ENCODE measurements at places on chromosomes 7 and 10. TPM values are rescaled to one million over a fixed set of nuclear protein-coding genes. Genes with fewer than 3 reads are reported as not detected.

PITRM1 gene
- 70.6 TPM for total RNA-seq

MSMB gene
- not detected for total RNA-seq

FAM221A gene
- 7.4 TPM for total RNA-seq

DNA sequence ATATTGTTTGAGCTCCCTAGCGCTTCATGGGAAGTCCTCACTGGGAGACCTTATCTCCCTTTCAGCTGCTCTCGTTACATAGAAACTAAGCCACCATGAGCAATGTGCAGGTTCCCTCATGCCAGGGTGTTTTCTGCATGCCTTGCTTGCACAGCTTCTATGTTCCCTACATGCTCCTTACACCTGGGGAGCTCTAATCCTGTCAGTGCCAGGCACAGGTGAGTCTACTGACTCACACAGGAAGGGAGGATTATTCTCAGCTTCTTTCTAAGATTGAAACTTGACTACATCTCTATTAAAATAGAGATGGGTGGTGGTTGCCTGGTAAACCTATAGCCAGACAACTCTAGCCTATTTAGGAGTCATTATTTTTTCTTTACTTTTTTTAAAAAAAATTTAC lies 375.7 kb upstream of the CDC14C start:
- no peak for DNase-seq

DNA sequence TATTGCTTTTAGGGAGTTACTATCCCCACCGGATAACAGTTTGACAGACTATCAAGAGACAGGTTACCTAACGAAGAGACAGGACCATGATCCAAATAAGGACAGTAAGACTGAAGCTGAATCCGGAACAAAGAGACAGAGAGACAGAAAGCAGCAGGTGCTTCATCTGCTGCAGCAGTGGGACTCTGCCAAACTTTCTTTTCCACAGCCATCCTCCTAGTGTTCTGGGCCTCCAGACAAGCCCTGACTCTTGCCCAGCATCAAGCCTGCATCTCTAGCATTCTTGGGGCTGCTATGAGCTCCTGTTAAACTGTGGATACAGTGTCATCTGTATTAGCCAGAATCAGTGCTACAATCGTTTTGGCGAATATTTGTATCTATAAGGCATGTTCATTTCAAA lies 761.7 kb downstream of the GRID1 start:
- DNase-seq: no peak

GRCh38 chr10:103552856-103553742 lies 59.6 kb downstream of the NEURL1 start:
- no peak for DNase-seq

GRCh38 chr7:1865571-1866255 lies 195.6 kb downstream of the ELFN1 start:
- no peak for DNase-seq

DNA sequence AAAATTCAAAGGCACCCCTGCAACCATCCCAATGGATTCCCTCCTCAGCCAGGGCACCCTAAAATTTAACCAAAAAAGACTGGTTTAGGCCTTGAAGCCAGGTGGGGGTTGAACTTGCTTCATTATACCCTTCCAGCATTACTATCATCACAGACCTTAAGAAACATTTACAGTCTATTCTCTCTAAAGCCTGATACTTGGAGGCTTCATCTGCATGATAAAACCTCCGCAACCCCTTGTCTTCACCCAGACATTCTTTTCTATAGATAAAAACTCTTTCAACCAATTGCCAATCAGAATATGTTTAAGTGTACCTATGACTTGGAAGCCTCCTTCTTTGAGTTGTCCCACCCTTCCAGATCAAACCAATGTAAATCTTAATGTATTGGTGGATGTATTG lies 17.9 kb downstream of the AVL9 start:
- no peak for DNase-seq

DNA sequence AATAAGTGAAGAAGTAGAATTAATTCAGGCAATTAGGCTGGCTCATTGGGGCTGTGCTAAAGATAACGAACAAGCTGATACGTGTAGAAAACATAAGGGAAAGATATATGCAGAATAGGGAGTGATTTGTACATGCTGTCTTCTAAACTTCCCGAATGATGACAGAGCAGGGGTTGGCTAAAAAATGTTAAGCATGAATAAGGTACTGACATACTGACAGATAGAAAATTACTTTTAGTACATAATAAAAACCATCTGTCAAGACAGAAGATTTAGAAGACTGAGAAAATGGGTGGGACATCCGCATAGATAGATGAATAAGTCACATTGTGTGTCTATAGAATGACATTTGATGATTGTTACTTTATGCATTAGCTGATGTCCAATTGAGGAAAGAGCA lies 158.8 kb upstream of the ZNF804B start:
- DNase-seq: no peak

DNA sequence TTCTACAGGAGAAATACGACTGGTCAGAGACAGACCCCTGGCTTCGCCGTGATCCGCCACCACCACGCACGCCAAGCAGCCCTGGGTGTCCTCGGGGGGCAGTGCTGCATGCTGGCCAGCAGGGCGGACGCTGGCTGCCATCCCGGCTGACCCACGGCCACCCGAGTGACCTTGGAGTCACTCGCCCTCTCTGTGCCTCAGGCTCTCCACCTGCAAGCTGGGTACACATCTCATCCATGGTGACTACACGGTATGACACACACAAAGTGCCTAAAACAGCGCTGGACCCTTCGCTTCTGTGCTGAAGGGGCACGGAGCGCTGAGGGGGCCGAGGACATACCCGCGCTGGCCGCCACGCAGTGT lies 62.0 kb upstream of the RNF32 start:
- DNase-seq: no peak

- no peak for DNase-seq
Observed at GRCh38 chr7:39304178-39304577, 262.0 kb upstream of the YAE1 start.

GRCh38 chr10:124568339-124568738 lies 106.7 kb downstream of the LHPP start:
- DNase-seq: no peak

DNA sequence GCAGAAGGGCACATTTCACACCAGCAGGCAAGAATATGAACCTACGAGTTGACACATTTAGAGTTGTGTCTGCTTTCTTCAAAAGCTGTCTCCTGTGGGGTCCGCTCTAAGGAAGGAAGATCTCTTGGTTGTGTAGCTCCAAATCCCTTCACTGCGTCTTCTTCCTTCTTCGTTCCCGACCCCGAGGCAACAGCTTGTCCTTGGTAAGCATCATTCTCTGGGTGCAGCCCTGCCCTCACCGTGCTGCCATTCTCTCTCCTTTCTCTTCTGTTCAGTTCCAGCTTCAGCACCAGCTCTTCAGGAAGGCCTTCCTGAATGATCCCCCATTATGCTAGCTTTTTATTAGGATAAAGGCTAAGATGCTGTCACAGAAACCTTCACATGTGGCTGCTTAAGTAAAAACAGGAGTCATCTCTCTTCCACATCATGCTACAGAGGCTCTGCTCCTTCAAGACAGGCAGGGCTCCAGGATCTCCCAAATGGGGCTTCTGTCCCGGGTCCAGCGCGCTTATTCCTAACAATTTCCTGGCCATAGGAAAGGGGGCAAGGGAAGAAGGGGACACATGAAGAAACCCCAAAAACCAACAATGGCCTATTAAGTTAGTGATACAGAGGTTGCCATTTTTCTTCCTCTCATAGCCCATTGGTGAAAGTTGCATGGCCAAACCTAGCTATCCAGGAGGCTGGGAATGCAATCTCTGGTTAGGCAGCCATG lies 52.2 kb upstream of the SHH start:
- DNase-seq: no peak

All from natural killer cell (primary cell).